ENCODE measurements at places on chromosomes 4 and X.

DNA sequence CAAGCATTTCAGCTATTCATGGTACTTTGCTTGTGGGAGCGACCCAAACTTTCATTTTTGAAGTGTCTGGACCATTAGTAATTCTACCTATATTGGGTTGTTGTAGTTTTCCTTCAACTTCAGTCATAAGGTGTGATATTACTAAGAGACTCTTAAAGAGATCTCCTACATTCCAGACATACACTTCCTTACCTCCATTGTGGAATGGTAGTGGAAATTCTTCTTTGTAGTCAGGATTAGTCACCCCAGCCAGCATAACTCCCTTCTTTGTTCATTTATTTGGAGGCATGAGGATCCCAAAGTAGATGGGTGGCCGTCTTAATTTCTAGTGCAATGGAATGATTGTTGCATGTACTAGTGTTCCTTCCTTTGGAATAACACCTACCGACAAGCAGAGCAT lies 991.4 kb downstream of the ARAP2 start:
- no peak for DNase-seq

- DNase-seq, result no peak
Measured at GRCh38 chrX:41090568-41091238, 5.5 kb downstream of the USP9X start.

DNA sequence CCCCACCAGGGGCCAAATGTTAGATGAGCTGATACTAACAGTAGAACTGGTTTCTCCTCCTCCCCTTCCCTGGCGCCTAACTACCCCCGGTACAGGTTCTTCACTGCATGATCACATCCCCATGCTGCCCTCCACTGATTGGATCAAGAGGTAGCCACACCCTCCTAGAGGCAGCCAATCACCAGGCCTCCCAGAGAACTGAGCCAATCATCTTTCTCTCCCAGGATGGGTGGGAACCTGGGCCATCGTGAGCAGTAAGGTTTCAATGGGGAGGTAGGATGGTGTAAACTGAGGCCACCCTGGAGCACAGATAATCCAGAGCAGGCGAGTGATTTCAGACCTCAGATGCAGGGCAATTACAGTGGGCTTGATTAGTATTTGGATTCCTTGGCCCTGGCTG lies 64.2 kb downstream of the PPP2R2C start:
- DNase-seq, result no peak

- no peak for DNase-seq
Measured at GRCh38 chr4:154744341-154744926, 634 bp downstream of the LRAT start.

GRCh38 chrX:146433771-146434170 lies 375.8 kb upstream of the CXorf51B start:
- no peak for DNase-seq
